Thymus (tissue), 14 donors: ENCODE measurements at places on chromosomes 11 and 22. TPM values are rescaled to one million over a fixed set of nuclear protein-coding genes. Genes with fewer than 3 reads are reported as not detected.

The TSGA10IP gene
- polyA plus RNA-seq: 0.05 TPM

The MPZL3 gene
- polyA plus RNA-seq: 7.0 TPM

The SOX6 gene
- 1.2 TPM for polyA plus RNA-seq

GRCh38 chr11:65574811-65575567 is 864 bp upstream of the EHBP1L1 start:
- peaks cover 13% of the 10 kb centered on the region for H3K36me3 ChIP-seq
- H3K4me3 ChIP-seq: peak overlapping the region; percentile 66
- peak overlapping the region; percentile 84 for H3K27ac ChIP-seq
- H3K27me3 ChIP-seq: no peaks in the 10 kb centered on the region

GRCh38 chr11:48104568-48104924 is 112.1 kb upstream of the OR4B1 start:
- no peak overlapping the region for H3K4me3 ChIP-seq
- peaks cover 2% of the 10 kb centered on the region for H3K4me1 ChIP-seq
- no peak overlapping the region for H3K27ac ChIP-seq
- no peaks in the 10 kb centered on the region for H3K27me3 ChIP-seq
- H3K36me3 ChIP-seq: no peaks in the 10 kb centered on the region
- DNase-seq: no peak

The SEC14L3 gene
- polyA plus RNA-seq: 0.07 TPM

DNA sequence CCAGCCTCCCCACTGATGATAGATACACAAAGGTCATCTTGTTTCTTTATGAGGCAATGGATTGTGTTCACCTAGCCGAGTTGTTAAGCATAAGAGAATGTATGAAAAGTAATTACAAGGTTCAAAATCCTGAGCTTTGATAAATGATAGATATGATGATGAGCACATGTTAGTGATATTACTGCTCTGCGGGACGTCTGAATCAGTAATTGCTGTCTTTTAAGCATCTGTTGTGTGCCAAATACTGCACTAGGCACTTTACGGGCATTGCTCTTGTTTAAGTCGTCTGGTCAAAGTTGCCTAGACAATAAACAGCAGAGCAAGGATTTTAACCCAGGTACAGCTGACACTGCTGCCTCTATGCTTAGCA is 559 bp upstream of the RNF141 start:
- H3K4me3 ChIP-seq: peak overlapping the region; percentile 74
- H3K27ac ChIP-seq: no peak overlapping the region
- peaks cover 15% of the 10 kb centered on the region for H3K4me1 ChIP-seq
- no peaks in the 10 kb centered on the region for H3K36me3 ChIP-seq

GRCh38 chr22:22600531-22601261 is 41.6 kb upstream of the PRAME start:
- H3K4me3 ChIP-seq: no peak overlapping the region
- DNase-seq: no peak
- H3K27me3 ChIP-seq: no peaks in the 10 kb centered on the region

GRCh38 chr11:65477149-65477965 is 21.5 kb upstream of the MALAT1 start:
- no peaks in the 10 kb centered on the region for H3K36me3 ChIP-seq
- no peaks in the 10 kb centered on the region for H3K27me3 ChIP-seq
- H3K4me3 ChIP-seq: peak overlapping the region; percentile 97
- peak; percentile 80 for DNase-seq
- H3K27ac ChIP-seq: peak overlapping the region; percentile 97
- H3K4me1 ChIP-seq: peaks cover 32% of the 10 kb centered on the region

The PGM2L1 gene
- polyA plus RNA-seq: 7.0 TPM

- H3K4me3 ChIP-seq: no peak overlapping the region
- peaks cover 4% of the 10 kb centered on the region for H3K4me1 ChIP-seq
- no peaks in the 10 kb centered on the region for H3K36me3 ChIP-seq
- H3K27me3 ChIP-seq: peaks cover 63% of the 10 kb centered on the region
These were observed 2.7 kb downstream of the TENM4 start for GRCh38 chr11:79437981-79438630.

DNA sequence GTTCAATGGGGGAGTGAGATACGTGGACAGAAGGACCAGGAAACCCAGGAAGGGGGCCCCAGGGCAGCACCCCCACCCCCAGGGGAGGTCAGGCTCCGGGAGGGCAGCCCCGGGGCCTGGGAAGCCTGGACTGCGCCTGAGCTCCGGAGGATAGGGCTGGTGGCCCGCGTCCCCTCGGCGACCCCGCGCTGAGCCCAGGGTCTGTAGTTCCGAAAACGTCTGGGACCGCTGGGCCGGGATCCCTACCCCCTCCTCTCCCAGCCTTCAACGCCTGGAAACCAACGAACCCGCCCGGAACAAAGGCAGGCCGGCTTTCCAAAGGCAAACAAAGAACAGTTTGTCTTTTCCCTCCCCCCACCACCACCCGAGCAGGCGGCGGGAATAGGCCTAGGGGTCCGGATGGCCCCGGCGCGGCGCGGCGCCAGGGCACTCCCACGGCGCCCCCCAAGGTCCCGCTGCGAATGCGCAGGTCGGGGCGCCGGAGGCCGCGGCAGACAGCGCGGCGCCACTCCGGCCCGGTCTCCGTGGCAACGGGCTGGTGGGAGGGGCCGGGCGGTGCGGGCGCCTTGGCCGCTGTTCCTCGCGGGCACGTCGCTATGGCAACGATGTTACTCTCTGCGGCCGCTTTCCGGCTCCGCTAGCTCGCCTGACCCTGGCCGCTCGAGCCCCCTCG is 58.5 kb downstream of the IGLL1 start:
- DNase-seq: no peak
- peaks cover 26% of the 10 kb centered on the region for H3K27me3 ChIP-seq
- H3K4me1 ChIP-seq: peaks cover 73% of the 10 kb centered on the region
- H3K36me3 ChIP-seq: no peaks in the 10 kb centered on the region

DNA sequence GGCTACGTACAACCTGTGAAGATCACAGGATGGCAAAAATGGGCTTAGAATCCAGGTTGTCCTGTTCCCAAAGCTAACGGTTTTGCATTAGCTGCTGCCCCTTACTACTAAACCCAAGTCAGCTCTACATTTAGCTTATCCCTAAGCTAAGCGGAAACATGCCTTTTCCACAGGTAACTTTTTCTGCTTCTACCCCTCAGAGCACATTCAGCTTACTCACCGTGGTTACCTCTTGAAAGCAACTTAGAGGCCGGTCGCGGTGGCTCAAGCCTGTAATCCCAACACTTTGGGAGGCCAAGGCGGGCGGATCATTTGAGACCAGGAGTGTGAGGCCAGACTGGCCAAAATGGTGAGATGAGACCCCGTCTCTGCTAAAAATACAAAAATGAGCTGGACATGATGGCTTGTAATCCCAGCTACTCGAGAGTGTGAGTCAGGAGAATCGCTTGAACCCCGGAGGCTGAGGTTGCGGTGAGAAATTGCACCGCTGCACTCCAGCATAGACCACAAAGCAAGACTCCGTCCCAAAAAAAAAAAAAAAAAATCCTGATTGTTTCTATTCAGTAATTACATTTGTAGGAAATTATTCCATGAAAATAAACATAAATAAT is 790 bp upstream of the TMEM41B start:
- peak overlapping the region; percentile 80 for H3K27ac ChIP-seq
- peaks cover 3% of the 10 kb centered on the region for H3K4me1 ChIP-seq
- no peak for DNase-seq
- peak overlapping the region; percentile 95 for H3K4me3 ChIP-seq
- H3K27me3 ChIP-seq: no peaks in the 10 kb centered on the region

The P2RX3 gene
- polyA plus RNA-seq: 0.02 TPM

GRCh38 chr11:107549253-107549953 is 16.1 kb downstream of the ALKBH8 start:
- no peaks in the 10 kb centered on the region for H3K4me1 ChIP-seq
- no peak overlapping the region for H3K4me3 ChIP-seq
- H3K27me3 ChIP-seq: no peaks in the 10 kb centered on the region
- no peak overlapping the region for H3K27ac ChIP-seq
- DNase-seq: peak; percentile 53
- H3K36me3 ChIP-seq: peaks cover 9% of the 10 kb centered on the region

GRCh38 chr11:44315947-44316658 is 6.2 kb upstream of the ALX4 start:
- no peak overlapping the region for H3K27ac ChIP-seq
- DNase-seq: no peak
- H3K4me1 ChIP-seq: peaks cover 5% of the 10 kb centered on the region

DNA sequence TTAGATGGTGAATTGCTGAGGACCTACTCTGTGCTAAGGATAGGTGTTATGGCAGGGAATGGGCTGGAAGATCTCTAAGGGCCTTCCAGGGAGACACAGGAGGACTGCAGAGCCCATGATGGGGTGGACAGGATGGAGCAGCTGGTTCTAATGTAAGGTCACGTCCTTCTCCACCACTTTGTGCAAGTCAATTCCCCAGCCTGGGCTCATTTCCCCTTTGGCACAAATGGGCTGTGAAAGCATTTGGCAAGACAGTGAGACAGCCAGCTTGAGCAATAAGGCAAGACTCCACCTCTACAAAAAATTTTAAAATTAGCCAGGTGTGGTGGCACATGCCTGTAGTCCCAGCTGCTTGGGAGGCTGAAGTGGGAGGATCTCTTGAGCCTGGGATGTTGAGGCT is 81.4 kb upstream of the THY1 start:
- H3K36me3 ChIP-seq: no peaks in the 10 kb centered on the region
- H3K27ac ChIP-seq: no peak overlapping the region
- no peaks in the 10 kb centered on the region for H3K27me3 ChIP-seq
- no peaks in the 10 kb centered on the region for H3K4me1 ChIP-seq

- no peak overlapping the region for H3K4me3 ChIP-seq
- H3K4me1 ChIP-seq: peaks cover 18% of the 10 kb centered on the region
- no peaks in the 10 kb centered on the region for H3K36me3 ChIP-seq
- no peak for DNase-seq
- no peaks in the 10 kb centered on the region for H3K27me3 ChIP-seq
These were observed 36.7 kb upstream of the AMPD3 start for GRCh38 chr11:10418259-10418949.

- H3K4me1 ChIP-seq: peaks cover 2% of the 10 kb centered on the region
- no peak overlapping the region for H3K4me3 ChIP-seq
- no peak overlapping the region for H3K27ac ChIP-seq
- DNase-seq: no peak
- H3K36me3 ChIP-seq: peaks cover 37% of the 10 kb centered on the region
These were observed 7.0 kb downstream of the RHBDD3 start for GRCh38 chr22:29260601-29261315.

GRCh38 chr11:115918576-115918975 is 414.4 kb upstream of the CADM1 start:
- H3K4me3 ChIP-seq: no peak overlapping the region
- no peak overlapping the region for H3K27ac ChIP-seq
- no peaks in the 10 kb centered on the region for H3K4me1 ChIP-seq
- no peaks in the 10 kb centered on the region for H3K36me3 ChIP-seq
